ENCODE measurements at places on chromosomes 16 and 17.
A peak's percentile ranks its signal among the peaks of the same experiment; 100 is the strongest.

GRCh38 chr17:17783825-17784656 is 52.7 kb downstream of the SREBF1 start:
- no peak for DNase-seq

DNA sequence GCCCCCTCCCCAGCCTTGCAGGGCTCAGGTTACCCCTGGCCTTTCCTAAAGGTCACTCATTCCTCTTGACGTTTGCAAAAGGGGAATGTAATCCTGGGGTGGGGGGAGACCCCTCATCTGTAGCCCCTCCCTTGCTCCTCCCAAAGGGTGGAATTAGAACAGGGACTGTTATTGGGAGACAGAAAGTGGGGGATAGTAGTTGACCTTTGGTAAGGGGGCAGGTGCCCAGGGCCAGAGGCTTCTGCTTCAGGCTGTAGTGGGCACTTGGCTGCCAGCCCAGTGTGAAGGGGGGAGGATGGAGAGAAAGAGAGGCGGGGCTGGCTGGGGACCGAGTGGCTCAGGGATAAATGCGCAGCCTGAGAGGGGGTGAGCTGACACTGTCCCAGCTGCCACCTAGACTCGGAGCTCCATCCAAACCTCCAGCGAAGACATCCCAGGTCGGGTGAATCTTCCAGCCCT is at the start of gene ENO3:
Gene ENO3 (plus strand): TSS at position 374 of the 459 bp plus-strand sequence. CDS start 711 bp downstream, outside the sequence.
- DNase-seq: no peak

- no peak for DNase-seq
Observed at GRCh38 chr16:78383118-78383517, 283.7 kb downstream of the WWOX start.

- no peak for DNase-seq
Observed at GRCh38 chr16:60681043-60681442, 1355.2 kb downstream of the CDH8 start.

- DNase-seq: no peak
Observed at GRCh38 chr17:385178-385835, 32.7 kb upstream of the RPH3AL start.

- no peak for DNase-seq
Observed at GRCh38 chr16:54657058-54657708, 273.5 kb upstream of the IRX5 start.

DNA sequence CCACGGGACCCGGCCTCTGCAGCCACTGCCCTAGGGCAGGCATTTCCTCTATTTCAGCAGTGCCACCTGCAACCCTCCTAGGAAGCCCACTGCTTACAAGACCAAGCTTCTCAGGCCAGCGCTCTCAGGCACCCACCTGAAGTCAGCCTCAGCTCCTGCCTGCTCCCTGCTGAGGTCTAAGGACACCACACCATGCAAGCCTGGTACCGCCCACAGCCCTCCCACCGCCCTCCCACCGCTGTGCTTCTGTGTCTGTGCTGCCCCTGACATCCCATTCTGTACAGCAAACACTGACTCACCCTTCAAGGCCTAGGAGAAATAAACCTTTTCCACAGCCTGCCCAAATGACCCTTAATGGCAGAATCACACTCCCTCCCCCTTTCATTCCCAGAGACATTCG is 6.3 kb downstream of the CLUH start:
- no peak for DNase-seq

GRCh38 chr17:34637548-34638525 is 58.5 kb downstream of the TMEM132E start:
- DNase-seq: peak; percentile 68

GRCh38 chr17:39756380-39757079 is 18.8 kb downstream of the GRB7 start:
- DNase-seq: no peak

DNA sequence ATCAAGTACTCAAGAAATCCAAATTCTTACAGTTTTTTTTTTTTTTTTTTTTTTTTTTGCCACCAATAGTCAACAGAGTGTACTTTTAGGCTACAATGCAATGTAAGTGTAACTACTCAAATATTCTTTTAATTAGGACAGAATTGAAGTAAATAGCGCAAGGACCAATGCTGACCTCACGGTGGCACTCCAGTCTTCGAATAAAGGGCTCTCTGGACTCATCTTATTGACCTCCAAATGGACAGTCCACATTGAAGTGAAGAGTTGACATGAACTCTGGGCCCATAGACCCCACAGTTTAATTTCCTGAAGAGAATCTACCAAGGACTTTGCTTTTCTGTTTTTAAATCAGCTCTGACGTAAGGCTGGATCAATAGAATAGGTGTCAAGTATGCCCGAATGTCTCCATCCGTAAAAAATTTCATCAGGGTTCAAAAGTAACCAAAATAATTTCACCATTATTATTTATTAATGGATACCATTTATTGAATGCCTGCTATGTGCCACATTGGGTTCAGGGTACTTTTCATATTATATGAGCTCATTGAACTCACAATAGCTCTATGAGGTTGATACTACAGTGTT is 7.3 kb upstream of the DDX52 start:
- DNase-seq: no peak

DNA sequence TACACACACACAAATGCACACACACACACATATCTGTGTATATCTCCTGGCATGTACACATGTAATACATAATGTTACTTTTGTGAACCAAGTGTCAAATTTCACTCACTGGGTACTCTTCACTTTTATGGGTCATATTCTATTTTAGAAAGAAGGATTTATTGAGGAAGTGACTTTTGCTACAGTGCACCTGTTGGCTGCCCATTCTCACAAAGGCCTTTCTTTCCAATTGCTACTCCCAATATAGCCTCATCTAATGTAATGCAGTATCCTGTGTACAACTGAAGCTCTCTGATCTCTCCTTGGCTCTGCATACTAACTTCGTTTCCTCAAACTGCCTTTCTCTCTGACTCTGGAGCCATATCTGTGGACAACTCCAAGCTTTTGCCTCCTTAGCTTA is 107.5 kb downstream of the ABCA8 start:
- DNase-seq: no peak

DNA sequence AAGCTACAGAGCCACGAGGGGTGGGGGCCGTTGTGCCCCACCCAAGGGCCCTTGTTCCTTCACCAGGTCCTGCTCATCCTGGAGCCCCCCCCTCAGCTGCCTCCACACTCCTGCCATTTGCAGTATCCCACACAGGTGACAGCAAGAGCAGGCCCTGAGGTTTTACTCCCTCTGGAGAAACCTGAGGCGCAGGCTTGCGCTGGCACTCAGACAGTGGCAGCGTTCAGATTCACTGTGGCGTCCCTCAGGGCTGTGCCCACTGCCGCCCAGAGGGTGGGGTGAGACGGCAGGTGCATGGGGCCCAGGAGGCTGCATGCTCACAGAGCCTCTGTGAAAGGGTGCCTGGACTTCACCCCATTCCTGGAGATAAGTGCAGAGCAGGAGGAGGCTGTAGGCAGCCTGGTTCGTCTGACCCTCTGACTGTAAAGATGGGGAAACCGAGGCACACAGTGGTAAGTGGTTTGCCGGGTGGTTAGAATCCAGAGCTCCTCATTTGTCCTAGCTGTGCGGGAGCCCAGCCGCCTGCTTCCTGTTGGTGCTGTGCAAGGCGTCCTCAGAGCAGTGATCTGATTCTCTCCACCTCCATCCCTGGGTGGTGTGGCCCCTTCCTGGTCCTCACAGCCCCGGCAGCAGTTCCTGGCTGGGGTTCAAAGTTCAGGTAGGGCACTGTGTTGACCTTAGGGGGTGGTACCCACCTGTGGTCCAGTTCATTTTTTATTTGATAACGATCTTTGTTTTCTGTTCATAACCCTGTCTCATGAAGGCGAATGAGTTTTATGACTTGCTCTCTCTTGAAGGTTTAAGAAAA is 1.6 kb downstream of the SPIRE2 start:
- DNase-seq: no peak

GRCh38 chr16:87054856-87055255 is 262.3 kb downstream of the C16orf95 start:
- DNase-seq: no peak

- DNase-seq: no peak
Observed at GRCh38 chr17:18117533-18117932, 9.0 kb downstream of the MYO15A start.

- DNase-seq: no peak
Observed at GRCh38 chr17:75941442-75941819, 589 bp upstream of the FBF1 start.

DNA sequence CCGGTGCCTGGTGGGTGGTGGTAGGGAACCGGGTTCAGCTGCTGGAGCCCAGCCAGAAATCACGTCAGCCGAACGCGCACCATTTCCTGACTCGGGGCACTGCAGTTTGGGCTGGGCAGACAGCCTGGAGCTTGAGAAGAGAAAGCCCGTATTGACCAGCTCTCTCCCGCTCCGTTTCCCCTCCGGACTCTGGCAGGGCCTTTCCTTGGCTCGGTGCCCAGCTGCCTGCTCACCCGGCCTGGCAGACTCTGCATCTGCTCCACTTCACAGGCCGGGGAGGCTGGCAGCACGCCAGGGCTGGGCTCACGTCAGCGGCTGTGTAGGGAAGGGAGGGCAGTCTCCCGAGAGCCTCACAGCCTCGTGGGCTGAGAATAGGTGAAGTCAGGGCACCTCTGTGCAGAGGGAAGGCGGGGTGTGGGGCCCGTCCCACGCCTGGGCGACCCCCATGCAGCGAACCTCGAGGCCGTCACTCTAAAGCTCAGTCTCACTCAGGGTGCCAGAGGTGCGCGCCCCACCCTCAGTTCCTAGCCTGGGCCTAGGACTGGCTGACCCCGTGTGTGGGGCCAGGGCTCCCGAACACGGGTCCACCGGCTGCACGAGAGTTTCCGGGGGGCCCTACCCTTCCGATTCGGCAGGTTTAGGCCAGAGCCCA is 59.1 kb downstream of the OR1D5 start:
- peak; percentile 21 for DNase-seq
